ENCODE measurements at places on chromosomes 3 and 15. TPM values are rescaled to one million over a fixed set of nuclear protein-coding genes. Genes with fewer than 3 reads are reported as not detected.

IL17RC gene
- total RNA-seq, result 33.9 TPM

GOLGA8N gene
- total RNA-seq, result 47.5 TPM

NGLY1 gene
- total RNA-seq, result 24.1 TPM

ZNF710 gene
- 6.3 TPM for total RNA-seq

GRCh38 chr15:101542306-101543025, 53.0 kb upstream of the PCSK6 start:
- DNase-seq, result no peak

DNA sequence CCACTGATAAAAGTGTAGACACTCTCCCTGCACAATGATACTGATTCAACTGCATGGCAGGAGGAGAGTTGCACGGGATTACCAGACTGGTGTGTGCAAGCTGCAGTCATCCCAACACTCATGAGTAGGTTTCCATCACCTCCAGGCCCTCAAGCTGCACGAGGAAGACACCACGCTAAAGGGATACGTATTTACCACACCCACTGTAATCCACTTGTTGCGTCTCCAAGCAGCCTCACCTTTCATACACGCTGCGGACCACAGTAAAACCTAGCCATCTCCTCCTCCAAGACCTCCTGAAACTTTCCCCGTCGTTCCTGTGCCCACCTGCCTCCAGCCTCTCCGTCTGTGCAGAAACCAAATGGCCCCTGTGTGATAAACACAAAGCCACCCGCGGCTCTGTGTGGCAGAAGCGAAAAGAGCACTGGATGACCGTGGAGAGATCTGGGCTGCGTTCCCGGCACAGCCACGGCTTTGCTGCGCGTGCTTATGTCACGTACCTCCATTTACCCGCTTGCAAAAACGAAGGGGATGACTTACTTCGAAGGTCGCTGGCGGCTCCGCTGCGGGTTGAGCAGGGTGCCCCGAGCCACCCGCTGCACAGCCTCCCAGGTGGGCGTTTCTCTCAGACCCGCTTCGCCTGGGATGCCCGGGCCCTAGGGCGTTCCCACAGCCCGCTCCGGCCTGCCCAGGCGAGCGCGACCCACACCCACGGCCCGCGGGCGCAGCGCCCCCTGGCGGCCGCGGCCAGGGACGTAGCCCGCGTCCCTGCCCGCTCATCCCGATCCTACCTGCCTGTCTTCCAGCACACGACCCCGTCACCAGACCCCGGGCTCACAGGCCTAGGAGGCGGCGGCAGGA, 643 bp downstream of the ABCC5 start:
- peak; percentile 65 for DNase-seq

DNA sequence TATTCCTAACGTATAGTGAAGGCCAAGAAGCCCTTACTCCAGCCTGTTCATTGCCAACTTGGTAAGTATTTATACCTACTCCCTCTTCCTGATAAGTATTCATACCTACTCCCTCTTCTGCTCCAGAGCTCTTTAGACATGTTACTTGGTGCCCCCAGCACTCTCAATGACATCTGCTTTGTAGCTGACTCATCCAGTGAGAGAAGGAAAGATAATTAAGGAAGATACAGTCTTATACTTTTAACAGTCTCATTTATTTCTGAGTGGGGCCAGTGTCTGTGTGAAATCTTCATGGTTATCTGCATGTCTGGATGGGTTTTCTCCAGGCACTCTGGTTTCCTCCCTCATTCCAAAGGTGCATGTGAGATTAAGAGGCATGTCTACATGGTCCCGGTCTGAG, 698.7 kb downstream of the FHIT start:
- DNase-seq, result no peak

DNA sequence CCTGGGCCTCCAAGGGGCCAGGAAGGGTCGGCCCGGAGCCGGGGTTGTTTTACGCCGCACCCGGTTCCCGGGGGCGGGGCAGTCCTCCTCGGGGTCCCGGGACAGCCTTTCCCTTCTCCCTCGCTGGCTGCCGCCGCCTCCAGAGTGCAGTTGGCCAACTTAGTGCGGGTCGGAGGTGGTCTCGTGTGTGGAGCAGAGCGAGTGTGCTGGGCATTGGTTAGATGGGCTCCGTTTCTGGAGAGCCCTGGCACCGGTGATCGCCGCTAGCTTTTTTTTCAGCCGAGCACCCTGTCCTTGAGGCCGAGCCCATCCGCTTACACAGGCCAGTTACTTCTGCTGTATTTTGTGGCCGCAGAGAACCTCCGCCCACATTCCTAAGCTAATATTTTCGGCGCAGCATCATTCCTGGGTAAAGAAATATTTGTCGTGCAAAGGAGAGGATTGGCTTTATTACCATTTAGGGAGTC, 585 bp downstream of the KIF23 start:
- peak; percentile 91 for DNase-seq

GRCh38 chr3:24505691-24506550, 11.3 kb upstream of the THRB start:
- DNase-seq, result no peak

DNA sequence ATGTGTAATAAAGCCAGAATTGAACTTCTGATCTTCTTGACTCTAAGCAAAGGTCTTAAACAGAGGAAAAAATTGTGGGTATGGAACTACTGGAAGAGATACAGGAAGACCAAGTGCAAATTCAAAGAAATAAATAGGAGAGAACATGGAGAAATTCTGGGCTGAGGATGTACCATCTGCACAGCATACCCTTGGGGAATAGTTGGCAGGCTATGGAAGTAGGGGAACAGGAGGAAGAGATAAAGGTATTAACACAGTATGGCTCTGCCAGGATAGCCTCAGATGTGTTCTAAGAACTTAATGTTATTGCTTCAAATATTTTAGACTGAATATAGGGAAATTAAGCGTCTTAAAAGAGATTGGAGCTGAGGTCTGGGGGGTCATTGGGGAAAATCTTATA, 485.4 kb downstream of the CNTN3 start:
- no peak for DNase-seq

DNA sequence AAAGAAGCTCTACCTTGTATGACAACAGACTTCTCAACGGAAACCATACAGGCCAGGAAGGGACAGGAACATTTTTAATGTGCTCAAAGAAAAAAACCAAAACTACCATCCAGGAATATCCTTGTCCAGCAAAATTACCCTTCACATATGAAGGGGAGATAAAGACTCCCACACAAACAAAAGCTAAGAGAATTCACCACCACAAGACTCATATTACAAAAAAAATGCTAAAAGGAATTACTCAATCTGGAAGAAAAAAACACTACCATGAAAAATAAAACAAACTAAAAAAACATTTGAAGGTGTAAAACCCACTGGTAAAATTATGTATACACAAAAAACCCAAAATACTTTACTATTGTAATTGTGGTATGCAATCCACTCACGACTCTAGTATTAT, 57.2 kb downstream of the DLG1 start:
- no peak for DNase-seq
